ENCODE measurements at places on chromosomes 2 and 18.
A peak's percentile ranks its signal among the peaks of the same experiment; 100 is the strongest.

- DNase-seq, result no peak
Measured at GRCh38 chr2:141591787-141592186, 539.0 kb downstream of the LRP1B start.

- DNase-seq, result no peak
Measured at GRCh38 chr18:69626643-69627242, 226.1 kb downstream of the DOK6 start.

- DNase-seq, result no peak
Measured at GRCh38 chr18:55404832-55405465, 183.0 kb downstream of the TCF4 start.

DNA sequence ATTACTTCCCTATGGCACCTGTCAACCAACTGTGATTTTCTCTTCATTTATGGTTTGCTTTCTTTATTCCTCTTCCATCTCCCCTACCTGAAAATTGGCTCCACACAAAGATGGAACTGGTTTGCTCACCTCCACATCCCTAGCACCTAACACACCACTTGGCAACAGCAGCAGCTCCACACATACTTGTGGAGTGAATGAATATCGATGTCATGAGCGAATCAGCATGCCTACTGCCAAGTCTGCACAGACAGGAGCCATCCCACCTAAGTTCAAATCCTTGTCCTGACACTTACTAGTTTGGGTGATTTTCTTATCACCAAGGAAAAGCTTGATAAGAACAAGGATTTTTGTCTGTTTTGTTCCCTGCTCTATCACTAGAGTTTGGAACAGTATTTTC lies 191.4 kb upstream of the TMEM200C start:
- DNase-seq, result no peak

DNA sequence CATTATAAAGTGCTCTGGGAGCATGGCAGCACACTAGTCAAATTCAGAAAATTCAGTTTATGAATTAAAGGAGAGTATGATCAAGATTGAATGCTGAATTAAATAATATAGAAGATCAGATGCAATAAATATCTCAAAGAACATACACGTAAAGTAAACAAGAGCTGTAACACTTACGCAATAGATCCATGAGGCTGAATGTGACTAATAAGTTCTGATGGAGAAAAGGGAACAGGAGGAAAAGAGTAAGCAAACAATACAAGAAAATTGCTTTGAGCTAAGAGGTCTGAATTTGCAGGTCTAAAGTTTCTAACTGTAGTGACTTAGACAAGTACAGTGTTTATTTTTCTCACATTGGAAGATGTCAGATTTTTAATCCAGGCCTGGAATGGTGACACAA lies 646.7 kb upstream of the ZNF804A start:
- no peak for DNase-seq

GRCh38 chr18:68843473-68844089 lies 45.7 kb downstream of the CCDC102B start:
- DNase-seq, result no peak

- no peak for DNase-seq
Measured at GRCh38 chr2:105129722-105130232, 91.9 kb downstream of the MRPS9 start.

- peak; percentile 77 for DNase-seq
Measured at GRCh38 chr2:42132191-42132965, 36.8 kb upstream of the EML4 start.

GRCh38 chr18:48922801-48923730 lies 27.7 kb downstream of the SMAD7 start:
- no peak for DNase-seq

DNA sequence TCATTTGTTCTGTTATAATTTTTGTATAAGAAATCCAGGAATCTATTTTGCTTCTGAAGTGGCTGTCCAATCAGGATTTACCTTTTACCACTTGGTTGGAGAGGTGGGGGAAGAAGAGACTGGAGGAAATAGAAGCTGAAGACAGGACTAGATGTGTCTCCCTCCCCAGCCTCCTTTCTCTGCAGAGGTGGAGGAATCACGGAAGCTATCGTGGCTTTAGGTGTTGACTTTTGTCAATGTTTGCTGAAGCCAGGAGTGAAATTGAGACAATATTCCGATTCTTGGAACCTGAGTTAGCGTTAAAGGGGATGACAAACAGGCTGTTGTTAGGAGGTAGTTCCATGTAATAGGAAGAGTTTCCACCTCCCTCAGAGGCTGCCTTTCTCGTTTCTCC lies 43.5 kb downstream of the PDCL3 start:
- DNase-seq, result no peak

GRCh38 chr2:48483506-48483905 lies 46.4 kb upstream of the STON1 start:
- DNase-seq, result peak; percentile 8

- no peak for DNase-seq
Measured at GRCh38 chr2:74864728-74865722, 31.1 kb downstream of the HK2 start.

DNA sequence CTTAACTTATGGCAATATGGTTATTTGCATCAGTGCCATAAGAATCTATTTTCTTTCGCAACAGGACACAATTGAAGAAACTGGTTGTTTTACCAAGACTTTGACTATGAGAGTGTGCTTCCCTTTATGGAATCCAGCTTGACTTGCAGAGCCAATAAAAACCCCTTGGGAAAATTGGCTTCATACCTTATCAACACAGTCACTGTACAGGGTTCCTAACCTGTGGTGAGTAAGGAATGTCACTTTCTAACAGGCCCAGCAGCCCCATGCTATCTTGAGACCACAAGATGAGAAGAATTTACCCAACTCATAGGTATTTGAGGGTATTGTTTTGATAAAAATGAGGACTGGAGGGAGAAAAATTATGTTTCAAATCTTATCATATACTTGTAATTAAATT lies 418.5 kb upstream of the MAP2 start:
- no peak for DNase-seq

DNA sequence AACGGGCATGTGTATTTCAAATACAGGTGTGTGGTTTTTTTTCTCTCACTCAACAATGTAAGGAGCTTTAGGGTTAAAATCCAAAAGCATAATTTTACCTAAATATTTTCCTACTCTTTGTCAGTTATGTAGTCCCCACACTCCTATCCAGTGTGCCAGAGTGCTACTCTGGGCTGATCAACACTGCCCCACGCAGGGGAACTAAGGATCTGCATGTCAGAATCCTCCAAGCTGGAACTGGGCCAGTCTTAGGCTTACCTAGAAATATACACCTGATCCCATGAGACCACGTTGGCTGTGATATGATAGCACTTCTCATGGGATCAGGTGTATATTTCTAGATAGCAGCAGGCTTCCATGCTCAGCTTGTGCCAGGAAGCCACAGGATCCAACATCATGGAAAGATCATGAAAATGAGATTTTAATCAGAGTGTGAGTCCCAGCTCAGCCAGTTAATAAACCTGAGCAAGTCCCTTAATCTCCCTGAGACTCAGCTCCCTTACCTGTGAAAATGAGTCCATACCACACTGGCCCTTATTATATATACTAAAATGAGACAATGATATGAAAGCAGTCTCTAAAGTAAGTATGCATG lies 29.7 kb downstream of the CCDC141 start:
- no peak for DNase-seq

GRCh38 chr18:48915626-48916425 lies 34.9 kb downstream of the SMAD7 start:
- no peak for DNase-seq

DNA sequence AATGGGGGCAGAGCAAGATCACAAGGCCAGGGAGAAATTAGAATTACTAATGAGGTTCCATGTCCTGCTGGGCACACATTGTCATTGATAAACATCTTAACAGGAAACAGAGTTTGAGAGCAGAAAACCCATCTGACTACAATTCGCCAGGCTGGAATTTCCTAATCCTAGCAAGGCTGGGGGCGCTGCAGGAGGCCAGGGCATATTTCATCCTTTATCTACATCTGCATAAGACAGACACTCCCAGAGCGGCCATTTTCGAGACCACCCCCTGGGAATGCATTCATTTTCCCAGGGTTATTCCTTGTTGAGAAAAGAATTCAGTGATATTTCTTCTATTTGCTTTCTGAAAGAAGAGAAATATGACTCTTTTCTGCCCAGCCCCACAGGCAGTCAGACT lies 152.7 kb downstream of the SUCLG1 start:
- no peak for DNase-seq

- DNase-seq, result no peak
Measured at GRCh38 chr2:86256982-86257381, 57.7 kb downstream of the MRPL35 start.

DNA sequence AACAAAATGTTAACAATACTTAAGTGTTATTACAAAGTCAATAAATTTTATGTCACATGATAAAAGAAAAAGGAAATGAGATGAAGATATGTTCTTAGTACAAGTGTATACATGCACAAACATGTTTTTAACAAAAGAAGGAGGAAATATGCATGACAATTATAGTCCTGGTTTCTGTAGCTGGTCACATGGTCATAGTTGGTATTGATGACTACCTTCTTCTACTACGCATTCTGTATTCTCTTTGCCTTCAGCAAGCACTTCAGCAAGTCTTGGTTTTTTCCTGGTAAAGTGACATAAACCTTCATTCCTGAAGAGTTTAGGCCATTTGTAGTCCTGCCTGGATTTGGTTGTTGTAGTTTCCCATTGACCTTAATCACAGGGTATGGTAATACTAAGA lies 121.3 kb upstream of the SYT4 start:
- no peak for DNase-seq

- peak; percentile 62 for DNase-seq
Measured at GRCh38 chr2:61763605-61764034, 90.2 kb downstream of the FAM161A start.

DNA sequence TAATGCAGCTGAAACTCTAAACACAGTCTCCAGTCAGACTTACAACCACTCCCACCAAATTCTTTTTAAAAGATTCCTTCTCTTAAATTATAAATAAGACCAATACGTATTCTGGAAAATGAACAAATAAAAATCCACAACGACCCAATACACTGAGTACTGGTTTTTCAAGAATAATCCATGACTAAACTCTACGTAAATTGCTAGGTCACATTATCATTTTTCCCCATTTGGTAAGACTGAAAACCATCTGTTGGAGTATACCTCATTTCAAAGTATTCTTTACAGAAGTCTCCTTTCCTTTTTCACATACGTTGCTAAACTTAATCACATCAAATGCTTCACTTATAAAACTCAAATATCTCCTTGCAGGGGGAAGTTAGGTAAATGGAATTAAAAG lies 6.0 kb downstream of the ZNF516 start:
- no peak for DNase-seq

GRCh38 chr18:45715212-45715780 lies 8.7 kb upstream of the SLC14A1 start:
- DNase-seq, result no peak

Measured in AG04450 (cell line).